ENCODE measurements at places on chromosomes 3 and 15.

DNA sequence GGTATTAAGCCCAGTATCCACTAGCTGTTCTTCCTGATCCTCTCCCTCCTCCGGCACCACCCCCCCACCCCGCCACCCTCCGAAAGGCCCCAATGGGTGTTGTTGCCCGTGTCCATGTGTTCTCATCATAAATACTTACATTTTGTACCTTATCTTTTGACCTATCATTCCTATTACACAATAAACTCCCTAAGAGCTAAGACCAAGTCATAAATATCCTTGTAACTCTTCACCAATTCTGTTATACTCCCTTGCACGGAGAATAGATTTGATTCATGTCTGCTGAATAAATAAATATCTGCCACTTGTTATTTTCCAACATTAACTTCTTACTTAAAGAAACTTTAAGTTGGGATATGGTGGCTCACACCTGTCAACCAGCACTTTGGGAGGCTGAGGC is 43.9 kb downstream of the SHQ1 start:
- DNase-seq = no peak

DNA sequence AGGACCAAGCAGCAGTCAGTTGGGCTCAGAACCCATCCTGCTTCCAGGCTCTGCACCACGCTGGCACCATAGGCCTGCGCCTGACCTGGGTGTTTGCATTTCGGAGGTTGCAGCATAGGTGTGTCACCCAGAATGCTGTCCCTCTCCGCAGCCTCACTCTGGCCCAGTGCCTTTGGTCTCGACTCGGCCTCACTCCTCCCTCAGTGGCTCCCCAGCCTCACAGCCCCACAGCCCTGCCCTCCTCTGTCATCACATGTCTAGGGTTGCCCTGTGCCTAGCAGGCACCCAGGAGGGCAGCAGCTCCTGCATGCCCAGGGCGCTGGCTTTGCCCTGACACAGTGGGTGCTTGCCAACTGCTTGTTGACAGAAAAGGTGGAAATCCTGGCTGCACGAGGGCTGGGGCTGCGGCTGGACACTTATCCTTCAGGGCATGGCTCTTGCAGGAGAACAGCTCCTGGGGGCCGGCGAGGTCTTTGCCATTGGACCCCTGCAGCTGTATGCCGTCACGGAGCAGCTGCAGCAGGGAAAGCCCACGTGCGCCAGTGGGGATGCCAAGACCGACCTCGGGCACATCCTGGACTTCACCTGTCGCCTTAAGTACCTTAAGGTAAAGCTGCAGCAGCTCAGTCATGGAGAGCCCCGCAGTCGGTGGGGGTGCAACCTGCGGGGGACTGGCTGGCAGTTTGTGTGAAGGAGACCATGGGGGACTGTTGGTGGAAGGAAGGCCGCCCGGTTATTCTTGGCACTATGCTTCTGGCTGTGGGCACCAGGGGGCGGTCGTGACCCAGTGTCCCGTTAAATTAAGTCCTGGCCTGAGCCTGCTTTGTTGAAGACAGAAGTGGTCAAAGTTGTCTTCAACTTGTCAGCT is 16.2 kb downstream of the NISCH start:
- DNase-seq = no peak

DNA sequence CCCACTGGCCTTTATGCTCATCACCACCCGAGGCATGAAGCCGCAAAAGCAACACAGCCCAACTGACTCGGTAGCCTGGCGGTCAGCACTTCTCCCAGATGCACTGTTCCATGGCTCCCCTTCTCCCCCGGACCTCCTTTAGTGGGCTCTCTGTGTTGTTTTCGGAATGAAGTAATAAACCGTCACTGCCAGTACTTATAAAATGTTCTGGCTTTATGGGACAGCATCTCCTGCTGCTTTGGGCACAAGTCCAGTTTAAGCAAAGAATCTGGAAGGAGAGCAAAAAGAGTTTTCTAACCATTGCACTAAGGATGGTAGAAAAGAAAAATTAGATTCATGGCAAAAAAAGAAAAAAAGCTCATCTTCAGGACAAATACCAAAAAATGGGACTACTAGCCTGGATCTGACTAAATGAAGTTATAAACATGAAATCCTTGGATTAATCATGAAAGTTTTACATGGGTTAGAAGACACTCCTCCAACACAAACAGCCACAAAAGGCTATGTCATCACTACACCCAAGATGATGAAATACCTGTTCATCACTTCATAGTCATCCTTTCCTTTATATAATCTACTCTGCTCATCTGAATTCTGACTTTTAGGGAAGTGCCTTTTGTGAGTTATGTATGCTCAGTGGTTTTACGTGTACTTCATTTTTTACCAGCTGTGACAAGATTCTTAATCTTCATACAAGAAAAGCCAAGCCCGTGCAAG is 89.5 kb upstream of the UBE2E2 start:
- DNase-seq = no peak

- DNase-seq = peak; percentile 95
These were observed 7.3 kb upstream of the FURIN start for GRCh38 chr15:90860942-90861675.

DNA sequence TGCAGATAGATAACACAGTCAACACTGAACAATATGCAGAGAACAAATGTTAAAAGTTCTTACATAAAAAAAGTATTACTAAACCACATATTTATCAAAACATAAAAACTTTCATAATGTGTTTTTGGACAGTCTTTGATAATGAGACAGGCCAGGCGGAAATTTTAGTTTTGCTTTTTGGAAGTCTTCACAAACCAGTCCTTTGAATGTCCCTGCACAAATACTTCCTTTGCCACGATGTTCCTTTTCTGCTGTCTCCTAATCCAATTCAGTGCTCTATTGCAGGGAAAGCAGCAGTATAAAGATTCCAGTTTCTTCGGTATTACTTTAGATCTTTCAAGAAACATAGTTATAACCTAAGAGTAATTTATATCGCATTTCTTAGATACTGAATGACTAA is 135.9 kb downstream of the TBL1XR1 start:
- no peak for DNase-seq

DNA sequence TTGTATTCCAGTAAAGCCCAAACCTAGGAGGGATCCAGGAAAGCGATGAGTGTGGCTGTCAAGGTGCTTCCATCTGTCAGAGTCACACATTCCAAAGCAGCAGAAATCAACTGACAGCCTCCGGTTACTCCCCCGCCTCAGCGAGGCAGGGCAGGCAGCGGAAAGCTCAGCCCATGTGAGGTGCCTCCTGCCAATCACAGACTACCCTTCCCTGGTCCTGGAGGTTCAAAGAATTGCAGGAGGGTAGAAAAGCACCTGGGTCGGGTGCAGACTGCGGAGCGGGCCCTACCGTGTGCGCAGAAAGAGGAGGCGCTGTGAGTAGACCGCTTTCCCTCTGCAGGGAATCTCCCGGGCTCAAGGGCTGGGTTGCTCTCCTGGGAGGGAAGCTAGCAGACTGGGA is at the start of gene UPK1B:
TSS of gene UPK1B (plus strand) at position 274 of the 400 bp plus-strand sequence. CDS start 13,144 bp downstream, outside the sequence.
- no peak for DNase-seq
